Epithelial cell of proximal tubule (primary cell): ENCODE measurements at places on chromosomes 3 and 15.

GRCh38 chr15:98686983-98687382 lies 38.6 kb downstream of the IGF1R start:
- no peak for DNase-seq

DNA sequence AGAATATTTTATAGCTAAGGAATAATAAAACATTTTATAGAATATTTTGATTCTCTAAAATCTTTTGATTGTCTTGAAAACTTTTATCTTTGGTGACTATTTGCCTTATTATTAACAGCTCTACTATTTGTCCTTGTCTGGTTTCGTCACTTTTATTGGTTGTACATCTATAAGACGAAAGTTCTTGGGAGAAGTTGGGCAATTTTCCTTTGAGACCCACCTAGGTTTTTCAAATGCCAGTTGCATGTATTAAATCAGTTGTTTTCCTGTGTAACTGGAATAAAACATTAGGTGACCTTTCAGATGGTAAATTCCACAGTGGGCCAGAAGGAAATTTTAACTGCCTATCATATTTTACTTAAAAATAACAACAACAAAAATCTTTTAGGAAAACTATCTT lies 1245.7 kb downstream of the SI start:
- no peak for DNase-seq

GRCh38 chr15:68489421-68489820 lies 57.5 kb upstream of the ITGA11 start:
- peak; percentile 44 for DNase-seq

DNA sequence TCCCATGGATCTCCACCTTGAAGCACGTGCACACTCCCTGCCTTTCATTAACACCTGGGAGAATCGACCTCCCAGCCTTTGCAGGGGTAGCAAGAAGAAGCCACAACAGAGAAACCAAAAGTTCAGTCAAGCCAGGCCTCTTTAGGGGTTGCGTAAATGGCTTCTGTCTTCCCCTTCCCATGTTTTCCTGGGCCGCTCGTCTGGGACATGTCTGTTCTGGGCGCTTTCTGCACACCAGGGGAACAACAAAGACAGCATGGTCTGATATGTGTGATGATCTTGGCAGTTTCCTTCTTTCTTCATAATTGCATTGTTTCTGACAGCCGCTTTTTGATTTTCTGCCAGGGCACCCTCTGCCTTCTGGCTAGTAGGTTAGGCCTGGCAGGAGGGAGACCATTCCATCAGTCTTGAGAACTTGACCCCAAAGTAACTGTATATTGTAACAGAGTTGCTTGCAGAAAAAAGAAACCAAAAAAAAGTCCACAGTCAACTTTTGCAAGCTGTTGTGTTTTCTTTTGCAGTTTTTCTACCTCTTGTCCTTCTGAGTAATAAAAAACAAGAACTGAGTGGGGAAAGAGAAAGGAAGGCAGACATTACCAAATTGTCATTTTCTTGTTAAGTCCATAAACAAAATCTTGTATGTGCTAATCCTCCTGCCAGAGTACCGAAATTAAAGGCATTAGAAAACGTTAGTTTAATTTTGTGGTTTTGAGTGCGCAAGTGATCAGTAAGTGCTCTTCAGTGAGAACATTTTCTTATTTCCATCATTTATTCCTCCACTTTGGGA lies 56.0 kb upstream of the FURIN start:
- no peak for DNase-seq

- no peak for DNase-seq
Measured at GRCh38 chr15:70286113-70286806, 188.5 kb upstream of the TLE3 start.

DNA sequence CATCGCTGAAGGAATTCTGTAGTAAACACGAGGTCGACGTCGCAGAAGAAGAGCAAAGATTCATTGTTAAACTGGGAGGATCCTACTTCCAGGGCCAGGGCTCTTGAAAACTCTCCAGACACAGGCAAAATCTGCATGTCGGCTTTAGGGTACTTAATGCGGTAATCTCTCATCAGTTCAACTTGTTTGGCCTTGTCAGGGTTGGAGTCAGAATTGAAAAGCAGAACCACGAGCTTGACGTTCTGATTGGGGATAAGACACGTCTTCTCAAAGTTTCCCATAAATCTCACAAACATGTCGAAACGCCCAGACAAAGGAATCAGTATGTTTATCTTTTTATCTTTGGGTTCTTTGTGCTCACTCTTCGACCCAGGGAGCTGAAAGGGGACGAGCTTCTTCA lies 74.0 kb downstream of the CHSY1 start:
- DNase-seq = no peak

GRCh38 chr15:68366314-68366713 lies 65.6 kb downstream of the ITGA11 start:
- no peak for DNase-seq

DNA sequence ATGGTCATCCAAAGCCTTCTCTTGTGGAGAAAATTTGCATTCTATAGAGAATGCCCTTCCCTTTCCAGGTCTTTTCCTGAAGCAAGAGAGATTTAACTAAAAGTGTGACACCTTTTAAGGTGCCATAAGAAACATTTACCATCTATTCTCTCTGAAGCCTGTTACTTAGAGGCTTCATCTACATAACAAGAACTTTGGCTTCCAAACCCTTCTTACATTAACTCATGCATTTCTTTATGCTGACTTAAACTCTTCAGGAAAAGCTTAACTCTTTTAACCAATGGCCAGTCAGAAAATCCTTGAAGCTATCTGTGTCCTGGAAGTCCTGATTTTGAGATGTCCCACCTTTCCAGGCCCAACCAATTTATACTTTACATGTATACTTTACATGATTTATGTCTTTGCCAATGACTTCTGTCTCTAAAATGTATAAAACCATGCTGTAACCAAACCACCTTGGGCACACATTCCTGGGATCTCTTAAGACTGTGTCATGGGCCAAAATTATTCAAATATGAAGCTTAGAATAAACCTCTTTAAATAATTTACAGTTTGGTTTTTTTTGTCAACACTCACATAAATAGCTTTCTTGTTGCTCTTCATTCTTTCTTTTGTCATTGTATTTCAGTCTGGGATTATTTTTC lies 472.6 kb upstream of the NECTIN3 start:
- DNase-seq = no peak

DNA sequence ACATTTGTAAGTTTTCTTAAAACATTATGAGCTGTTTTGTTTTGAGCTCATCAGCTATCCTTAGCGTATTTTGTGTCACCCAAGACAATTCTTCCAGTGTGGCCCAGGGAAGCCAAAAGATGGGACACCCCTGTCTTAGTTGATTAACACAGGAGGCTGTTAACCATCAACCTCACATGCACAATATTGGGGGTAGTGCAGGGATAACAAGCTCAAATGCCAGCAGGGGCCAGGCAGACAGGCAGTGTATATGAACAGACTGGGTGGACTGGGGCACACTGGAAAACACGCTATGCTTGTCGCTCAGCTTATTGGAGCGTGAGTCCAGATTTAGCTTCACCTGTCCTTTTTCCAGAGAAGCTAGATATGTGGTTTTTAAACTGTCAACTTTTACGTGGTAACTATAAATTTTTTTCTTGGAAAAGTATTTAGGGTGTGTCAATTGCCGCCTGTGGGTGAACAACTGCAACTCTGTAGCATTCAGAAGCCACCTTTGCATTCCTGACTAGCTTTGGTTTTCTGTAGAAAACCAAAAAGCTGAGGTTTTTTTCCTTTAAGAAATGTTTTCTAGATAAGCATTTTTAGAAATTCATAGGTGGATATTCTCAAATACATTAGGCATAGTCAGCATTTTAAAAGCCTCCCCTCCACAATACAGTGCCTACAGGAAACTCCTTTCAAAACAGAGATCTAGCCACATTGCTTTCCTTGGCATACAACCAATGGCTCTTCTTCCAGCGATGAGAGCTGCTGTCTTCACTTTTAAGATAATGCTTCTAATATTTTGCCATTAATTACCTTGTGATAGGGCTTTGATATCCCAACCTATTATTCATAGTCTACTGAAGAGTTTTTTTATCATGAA lies 14.6 kb downstream of the PSMD6 start:
- no peak for DNase-seq

DNA sequence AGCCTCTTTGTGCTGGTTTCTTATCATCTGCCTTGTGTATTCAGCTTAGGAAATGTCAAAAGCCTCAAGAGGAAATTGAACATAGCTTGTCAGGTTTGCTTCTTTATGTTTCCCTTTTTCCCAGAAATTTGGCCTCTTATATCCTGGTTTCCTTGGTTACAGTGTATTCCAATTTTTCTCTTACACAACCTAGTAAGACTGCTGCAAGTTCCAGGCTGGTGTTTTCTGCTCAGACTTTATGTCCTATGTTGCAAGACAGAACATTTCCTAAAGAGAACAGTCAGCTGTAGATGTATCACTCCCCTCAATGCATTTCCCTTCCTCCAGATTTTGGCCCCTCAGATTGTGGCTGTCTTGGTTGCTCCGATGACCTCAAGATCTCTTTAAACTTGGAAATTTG lies 102.5 kb downstream of the SH3GL3 start:
- no peak for DNase-seq

DNA sequence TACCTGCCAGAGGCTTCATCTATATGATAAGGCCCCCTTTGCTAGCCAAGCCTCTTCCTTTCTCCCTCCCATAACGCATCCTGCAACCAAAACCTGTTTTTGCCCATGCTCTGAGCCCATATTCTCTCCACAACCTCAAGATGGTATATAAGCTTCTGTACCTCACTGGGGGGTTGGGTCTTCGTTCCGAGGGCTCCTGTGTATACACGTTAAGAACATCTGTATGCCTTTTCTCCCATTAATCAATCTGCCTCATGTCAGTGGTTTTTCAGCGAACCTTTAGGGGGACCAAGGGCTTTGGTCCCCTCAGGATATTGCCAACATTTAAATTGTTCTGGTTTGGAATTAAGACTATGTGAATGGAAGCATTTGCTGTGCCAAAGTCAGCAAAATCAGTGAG lies 168.0 kb downstream of the PEX5L start:
- DNase-seq = no peak

GRCh38 chr15:39281094-39281493 lies 299.8 kb upstream of the THBS1 start:
- no peak for DNase-seq

DNA sequence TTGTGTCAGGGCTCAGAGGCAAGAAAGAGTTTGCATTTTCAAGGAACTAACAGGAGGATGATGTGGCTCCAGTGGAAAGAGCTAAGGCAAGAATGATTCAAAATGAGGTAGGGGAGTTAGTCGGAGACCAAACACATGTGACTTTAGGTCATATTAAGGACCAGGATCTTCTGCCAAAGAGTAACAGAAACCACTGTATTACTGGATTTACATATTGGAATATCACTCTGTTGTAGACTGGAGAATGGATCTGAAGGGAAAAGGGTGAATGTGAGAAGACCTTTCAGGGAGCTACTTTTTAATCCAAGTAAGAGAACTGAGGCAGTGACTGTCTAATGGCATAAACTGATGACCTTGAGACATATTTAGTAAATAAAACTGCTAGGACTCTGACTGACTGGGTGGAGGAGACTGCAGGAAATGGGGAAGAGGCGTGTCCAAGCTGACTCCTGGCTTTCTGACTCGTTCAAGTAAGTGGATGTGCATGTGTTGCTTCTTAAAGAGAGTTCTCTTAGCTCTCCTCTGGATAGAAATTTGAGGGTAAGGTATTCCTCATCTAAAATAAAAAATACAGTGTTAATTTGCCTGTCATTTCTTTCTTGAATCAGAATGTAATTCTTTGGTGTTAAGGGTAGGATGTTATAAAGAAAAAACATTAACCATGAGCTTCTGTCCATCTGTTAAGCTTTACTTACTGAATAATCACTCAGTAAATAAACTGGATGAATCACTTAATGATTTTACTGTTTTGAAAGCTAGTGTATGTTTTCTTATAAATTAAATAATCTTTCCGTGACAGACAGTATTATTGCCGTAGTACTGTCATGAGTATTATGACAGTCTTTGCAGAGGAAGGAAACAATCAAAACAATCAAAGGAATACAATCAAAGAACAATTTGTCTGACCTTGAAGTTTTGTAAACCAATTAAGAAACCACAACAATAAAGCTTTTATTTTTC lies 58.3 kb upstream of the CFAP20DC start:
- DNase-seq = no peak

DNA sequence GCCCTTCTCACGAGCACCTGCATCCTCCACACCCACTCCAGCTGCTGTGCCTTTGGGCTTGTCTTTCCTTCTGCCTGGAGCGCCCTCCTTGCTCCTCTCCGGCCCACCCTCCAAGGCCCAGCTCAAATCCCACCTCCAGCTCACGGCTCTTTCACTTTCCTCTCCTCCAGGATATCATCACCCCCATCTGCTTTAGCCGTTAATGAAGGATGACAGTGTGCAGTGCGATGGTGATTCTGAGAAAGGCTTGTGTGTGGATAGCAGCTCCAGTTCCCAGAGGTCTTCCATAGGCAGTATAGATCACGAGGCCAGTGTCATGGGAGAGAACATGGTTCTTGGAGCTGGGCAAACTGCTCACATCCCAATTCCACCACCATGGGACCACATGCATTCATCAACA lies 237.4 kb downstream of the TLE3 start:
- DNase-seq = no peak

- DNase-seq = no peak
Measured at GRCh38 chr3:122918576-122919290, 108.8 kb downstream of the SEMA5B start.

DNA sequence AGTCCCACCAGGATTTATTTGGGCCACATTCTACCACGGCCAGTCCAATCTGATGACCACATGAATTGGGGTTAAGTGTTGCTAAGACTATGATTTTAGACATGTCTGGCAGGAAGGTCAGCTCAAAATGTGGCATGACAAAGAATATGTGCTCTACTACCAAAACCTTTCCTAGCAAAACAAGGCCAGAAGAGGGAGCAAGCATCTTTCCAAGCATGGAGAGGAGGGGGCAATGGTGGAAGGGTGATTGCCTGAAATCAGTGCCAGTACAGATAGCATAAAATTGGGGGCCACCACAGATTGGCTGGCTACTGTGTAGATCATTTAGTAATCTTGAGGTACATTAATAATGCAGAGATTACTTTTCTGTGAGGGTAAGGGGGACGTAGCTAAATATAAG lies 43.2 kb downstream of the TMEM39A start:
- no peak for DNase-seq

- no peak for DNase-seq
Measured at GRCh38 chr3:159922861-159923312, 65.7 kb upstream of the IL12A start.

GRCh38 chr3:127817406-127817841 lies 4.9 kb downstream of the MGLL start:
- DNase-seq = peak; percentile 86

- DNase-seq = no peak
Measured at GRCh38 chr3:33716227-33716626, 1.8 kb downstream of the CLASP2 start.

DNA sequence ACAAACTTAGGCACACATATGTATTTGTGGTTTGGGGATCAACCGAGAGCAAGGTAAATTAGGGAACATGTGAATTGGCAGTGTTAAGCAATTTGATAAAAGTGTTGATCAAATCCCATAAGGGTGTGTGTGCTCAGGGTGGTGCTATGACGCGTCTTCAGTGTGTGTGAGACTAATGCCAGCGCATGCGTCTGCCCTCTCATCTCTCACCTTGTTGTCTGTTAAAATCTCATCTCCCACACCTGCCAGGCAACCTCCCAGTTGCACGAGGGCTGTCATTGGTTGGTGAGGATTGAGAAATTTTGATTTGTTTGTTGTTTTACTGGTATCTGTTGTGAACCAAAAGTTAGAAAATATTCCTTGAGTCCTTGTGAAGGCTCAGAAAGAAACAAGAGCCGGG lies 137.2 kb upstream of the ICE2 start:
- no peak for DNase-seq

GRCh38 chr3:138684396-138684795 lies 75.8 kb downstream of the FAIM start:
- no peak for DNase-seq
